Activated CD4-positive, alpha-beta T cell treated with anti-CD3 and anti-CD28 coated beads for 1 hour (primary cell): ENCODE measurements at places on chromosomes 7 and 10.

DNA sequence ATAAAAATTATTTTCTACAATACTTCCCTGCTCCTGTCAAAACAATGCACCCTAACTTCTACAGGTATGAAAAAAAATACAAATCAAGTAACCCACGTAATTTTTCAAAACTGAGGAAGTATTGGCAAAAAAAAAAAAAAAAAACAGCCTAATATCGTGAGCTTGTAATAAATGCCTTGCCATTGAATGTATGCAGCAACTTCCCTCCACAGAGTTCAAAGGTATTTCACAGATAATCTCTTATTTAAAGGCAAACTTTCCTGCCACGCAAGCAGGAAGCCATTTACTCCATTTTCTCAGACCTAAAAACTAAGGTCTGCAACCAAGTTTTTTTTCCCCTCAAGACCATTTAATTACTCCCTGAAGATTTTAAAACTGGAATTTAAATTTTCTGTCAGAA, 642 bp upstream of the AGR2 start:
- DNase-seq = no peak

DNA sequence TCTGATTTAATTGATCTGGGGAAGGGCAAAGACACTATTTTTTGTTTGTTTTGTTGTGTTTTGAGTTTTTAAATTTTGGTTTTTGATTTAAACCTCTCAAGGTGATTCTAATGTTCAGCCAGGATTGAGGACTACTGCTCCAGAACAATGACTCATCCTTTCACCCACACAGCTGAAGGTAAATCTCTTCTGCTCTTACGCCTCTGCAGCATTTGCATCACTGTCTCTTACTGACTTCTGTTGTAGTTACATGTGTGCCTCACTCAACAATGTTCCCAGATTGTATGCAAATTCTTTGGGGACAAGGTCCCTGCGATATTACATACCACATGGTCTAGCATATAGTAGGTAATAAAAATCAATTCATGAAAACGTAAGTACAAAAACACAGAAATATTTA, 467.5 kb upstream of the LRRN3 start:
- DNase-seq = no peak

DNA sequence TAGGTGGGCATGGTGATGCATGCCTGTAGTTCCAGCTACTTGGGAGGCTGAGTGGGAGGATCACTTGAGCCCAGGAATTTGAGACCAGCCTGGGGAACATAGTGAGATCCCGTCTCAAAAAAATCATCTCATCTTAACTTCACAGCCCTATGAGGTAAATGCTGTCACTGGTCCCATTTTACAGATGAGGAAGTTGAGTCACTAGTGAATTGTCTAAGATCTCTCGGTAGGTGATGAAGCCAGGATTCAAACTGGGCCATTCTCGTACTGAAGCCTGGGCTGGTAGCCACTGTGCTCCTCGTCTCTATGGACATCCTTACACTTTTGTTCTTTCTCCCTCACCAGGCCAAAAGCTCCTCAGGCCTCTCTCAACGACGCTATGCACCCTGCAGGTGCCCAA, 6.4 kb downstream of the SLIT1 start:
- no peak for DNase-seq

DNA sequence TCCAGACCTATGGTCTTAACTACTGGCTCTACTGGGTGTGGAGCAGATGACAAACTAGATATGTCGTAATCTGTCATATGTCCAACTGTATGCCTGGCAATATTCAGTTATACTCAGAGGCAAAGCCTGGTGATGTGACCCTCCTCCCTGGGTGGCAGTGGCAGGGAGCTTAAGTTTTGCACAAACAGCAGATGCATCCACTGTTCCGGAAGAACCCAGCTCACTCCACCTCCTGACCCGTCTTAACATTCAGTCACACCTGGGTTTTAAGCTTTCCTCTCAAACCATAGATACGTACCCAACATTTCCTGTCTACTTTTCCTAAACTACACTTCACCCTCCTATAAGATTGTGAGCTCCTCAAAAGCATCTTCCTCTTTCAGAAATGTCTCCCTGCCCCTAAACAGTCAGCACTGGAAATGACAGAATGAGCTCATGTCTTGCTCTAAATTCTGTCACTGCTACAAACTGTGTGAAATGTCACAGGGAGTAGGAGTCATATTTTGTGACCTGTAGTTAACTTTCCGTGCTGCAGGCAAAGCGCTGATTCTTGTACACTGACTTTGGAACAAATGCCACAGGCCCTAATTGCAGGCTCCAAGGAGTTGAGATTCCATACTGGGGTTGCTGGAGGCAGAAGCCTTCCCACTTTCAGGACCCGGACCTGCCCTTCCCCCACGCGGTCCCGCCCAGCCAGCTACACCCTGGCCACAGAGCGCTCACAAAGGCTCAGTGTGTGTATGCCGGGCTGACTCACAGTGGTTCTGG, 23.9 kb downstream of the SCD start:
- peak; percentile 21 for DNase-seq

DNA sequence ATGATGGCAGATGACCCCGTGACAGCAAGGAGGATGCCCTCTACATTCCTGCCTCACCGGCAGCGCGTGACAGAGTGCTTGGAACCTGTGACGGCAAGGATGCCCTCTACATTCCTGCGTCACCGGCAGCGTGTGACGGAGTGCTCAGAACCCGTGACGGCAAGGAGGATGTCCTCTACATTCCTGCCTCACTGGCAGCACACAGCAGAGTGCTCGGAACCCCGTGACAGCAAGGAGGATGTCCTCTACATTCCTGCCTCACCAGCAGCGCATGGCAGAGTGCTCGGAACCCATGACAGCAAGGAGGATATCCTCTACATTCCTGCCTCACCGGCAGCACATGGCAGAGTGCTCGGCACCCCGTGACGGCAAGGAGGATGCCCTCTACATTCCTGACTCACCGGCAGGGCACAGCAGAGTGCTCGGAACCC, 231.0 kb downstream of the DIP2C start:
- DNase-seq = no peak

DNA sequence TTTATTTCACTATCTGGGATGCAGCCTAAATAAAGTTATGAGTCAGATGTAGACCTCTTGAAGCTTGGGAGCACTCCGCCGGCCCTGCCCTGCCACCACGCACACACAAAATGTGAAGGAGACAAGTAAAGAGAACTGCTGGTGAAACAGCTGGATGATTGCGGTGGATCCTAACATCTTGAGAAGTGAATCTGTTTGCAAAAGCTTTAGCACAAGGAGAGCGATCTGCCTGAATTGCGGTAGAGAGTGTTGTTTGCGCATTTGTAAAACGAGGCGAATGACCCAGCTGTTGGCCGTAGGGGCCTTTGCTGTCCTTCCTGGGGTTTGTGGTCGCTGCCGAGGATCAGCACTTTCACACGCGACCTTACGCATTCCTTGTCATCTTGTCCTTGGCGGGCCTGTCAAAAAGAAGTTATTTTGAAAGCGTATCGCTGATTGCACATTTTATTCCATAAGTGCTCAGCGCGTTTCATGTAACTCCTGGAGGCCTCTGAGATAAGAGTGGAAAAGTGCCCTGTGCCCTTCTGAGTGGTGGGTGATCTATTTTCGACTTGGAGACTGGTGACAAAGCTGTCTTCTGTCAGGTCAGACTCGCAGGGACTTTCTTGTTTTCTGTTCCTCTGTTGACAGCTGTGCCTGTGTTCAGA, 40.8 kb downstream of the RBM20 start:
- no peak for DNase-seq

DNA sequence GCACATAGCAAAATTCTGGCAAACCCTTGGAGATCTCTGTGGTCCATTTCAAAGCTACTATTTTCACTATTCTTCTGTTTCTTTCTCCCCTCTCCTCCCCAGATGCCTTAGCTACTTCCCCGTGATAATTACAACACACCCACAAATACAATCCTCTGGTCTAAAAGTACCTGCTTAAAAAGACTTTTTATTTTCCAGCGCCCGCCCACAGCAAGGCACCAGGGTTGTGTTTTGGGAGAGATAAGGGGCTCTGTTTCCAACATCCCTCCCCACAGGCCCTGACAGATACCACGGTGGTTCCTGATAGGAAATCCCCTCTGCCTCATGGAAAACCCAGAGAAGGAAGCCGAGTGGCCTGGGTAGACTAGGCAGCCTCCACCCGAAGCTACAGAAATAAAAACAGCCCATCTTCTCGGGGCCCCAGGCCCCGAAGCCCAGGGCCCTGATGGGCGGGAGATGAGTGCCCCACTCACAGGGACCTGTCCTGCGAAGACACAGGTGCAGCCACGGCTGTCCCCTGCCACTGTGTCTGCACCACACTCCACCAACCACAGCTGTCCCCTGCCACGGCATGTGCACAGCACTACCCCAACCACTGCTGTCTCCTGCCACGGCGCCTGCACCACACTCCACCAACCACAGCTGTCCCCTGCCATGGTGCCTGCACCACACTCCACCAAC, 19.7 kb downstream of the CALML5 start:
- DNase-seq = no peak

GRCh38 chr7:6486438-6487183, 38.9 kb upstream of the DAGLB start:
- DNase-seq = no peak

DNA sequence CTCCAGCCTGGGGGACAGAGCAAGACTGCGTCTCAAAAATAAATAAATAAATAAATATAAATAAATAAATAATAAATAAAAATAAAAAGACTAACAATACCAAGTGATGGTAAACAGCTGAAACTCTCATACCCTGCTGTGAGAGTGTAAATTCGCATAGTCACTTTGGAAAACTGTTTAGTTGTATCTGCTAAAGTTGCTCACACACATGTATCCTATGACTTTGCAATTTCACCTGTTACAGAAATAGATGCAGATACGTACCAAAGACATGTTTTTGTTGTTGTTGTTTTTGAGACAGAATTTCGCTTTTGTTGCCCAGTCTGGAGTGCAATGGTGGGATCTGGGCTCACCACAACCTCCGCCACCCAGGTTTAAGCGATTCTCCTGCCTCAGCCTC, 135.7 kb downstream of the IDE start:
- DNase-seq = no peak

DNA sequence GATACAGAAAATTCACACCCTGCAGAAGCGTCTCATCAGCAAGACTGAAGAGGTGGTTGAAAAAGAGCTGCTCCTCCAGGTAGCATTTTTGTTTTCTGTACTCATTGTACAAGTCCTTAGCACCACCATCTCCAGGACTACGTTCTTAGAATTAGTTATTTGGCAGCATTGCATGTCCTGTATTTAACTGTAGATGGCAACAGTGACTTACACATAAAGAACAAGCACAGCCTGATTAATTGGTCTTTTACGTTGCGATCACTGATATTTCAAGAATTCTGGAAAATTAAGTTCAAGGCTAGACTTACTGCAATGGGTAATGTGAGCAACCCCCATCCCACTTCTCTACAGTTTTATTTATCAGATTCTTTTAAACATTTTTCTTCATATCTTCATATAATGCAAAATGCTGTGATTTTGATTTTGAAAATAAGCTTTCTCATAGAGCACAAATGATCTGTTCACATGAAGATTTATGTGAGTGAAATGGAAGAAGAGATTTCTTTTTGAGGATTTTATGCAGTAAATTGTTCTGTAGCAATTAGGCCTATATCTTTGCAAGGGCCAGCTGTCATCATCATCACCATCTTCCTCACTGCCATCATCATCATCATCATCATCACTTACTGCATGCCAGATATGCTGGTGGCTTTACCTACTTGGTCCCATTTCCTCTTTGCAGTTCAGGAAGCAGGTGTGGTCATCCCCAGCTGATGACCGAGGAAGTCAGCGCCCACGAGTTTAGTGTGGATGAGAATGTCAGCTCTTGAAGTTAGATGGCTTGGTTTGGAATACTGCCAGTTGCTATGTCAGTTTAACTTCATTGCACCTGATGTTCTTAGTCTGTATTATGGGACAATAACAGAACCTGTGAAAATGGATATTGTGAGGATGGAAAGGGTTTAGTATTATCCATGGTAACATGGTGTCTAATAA, 53.4 kb downstream of the CFAP58 start:
- no peak for DNase-seq

DNA sequence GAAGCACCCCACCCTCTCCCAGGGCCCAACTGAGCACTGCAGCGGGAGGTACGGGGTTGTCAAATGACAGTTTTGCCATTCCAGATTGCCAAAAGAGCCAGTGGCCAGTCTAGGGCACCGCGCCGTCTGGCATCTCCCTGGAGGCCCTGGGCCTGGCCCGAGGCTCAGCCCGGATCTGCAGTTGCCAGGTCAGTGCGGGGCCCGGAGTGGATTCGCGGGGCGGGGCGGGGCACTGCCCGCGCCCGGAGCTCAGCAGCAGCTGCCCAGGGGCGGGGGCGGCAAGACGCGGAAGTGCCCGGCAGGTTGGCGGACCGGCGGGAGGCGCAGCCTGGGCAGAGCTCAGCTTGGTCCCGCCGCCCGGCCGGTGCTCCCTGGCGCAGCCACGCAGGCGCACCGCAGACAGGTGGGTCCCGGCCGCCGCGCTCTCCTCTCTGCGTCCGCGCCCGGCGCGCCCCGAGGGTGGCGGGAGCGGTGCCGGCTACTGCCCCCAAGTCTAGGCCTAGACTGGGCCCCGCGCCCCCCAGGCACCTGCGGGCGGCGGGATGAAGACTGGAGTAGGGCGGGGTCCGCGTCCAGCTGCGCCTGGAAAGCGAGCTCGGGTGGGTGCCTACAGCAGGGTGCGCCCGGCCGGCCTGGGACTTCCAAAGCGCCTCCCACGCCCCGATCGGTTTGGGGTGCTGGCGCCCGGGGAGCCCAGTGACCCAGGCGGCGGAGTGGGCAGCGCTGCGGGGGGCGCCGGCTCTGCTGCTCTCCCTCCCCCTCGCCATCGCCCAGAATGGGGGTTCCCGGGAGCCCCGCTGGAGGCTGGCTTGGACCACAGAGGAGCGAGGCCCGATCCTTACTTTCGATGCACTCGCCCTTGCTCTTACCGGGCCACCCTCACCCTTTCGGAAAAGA, at the start of gene IRF5:
Gene IRF5, plus strand, starts transcription at position 281 of the 897 bp plus-strand sequence. CDS start 4,155 bp downstream, outside the sequence.
- no peak for DNase-seq

DNA sequence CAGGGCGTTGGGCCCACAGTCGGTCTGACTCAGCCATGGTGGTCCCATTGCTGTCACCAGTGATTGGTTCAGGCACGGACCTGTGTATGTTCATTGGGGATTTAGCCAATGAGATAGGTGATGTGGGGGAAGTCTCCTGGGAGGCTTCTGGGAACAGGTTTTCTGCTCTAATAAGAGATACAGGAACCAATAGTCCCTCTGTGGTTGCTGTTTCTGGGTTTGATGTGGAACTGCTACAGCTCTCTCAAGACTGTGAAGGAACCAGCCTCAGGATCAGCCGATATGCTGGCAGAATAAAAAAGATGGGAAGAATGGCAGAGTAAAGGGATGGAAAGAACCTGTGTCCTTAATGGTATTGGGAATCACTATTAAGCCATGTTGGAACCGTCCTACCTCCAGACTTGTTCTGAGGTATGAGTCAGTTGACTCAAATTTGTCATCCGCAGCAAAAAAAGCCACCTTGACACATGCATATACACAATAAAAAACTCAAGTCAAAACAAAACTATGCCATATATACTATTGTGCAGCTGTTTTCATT, 70.6 kb downstream of the MCMBP start:
- DNase-seq = no peak

DNA sequence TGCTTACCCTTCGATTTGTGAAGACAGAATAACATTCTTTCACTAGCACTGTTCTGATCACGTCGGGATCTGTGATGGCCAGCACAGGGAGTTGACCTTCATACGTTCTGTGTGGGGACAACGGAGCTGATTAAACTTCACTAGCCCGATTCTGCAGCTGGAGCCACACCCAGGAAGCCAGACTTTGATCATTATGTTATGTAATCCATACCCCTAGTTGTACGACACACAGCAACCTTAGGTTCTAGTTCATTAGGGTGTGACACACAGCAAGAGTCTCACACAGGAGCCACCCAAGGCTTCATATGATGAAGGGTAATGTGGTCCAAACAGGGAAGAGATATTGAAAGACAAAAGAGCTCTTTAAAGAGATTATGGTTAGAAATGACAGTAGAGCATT, 7.2 kb downstream of the CYP3A5 start:
- no peak for DNase-seq

- no peak for DNase-seq
Observed at GRCh38 chr7:1925973-1926907, 256.2 kb downstream of the ELFN1 start.
